ENCODE measurements at places on chromosomes 11 and 22. TPM values are rescaled to one million over a fixed set of nuclear protein-coding genes. Genes with fewer than 3 reads are reported as not detected.

Gene SLC22A9
- total RNA-seq: not detected

Gene OR10D3
- not detected for total RNA-seq

GRCh38 chr11:10778217-10778970, 27.3 kb downstream of the CTR9 start:
- ATAC-seq: peak; percentile 14

DNA sequence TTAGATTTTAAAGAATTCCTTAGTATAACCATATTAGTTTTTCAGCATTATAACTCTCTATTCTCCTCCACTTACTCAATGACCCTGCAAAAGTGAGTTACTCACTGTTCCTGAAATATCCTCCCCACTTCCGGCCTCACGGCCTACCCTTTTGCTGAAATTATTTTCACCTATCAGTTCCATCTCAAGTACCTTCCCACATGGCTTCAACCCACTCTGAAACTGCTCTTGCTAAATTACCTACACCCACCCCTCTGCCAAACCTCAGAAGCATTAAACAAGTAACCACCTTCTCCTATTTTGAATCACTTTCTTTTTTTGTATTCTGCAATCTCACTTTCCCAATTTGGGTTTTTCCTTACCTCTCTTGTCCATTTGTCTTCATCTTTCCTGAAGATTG, 37.7 kb downstream of the OR5P2 start:
- ATAC-seq: peak; percentile 42

- ATAC-seq: no peak
These were observed 46.2 kb upstream of the TSKU start for GRCh38 chr11:76736773-76737495.

DNA sequence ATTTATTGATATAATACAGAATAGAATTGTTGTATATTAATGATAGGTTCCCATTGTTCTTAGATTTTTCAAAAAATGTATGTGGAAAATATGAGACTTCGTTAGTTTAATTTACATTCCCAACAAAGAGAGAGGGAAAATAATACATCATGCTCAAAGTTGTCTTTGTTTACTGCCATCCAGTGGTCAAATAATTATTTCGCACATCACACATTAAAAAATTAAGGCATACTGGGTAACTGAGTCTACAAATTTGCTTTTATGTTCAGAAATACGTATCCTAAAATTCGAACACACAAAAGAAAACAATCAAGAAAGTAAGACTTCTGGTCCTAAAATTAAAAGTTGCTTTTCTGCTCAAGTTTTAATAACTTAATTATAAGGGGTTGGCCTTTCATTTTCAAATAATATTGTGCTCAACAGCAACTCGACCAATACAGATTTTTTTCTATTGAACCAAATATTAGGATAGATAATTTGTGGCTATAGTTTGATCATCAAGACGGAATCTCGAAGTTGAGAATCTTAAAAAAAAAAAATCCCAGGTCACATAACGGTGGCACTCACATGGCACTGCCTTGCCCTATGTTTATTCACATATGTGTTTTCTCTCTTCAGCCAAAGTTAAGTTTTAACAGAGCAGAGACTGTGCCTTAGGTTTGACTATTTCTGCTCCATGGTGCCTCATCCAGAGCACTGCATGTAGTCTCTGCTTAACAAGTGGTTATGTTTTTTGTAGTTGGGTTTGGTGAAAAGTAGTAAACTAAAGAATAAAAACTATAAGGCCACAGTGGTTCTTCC, 12.3 kb downstream of the PDGFD start:
- ATAC-seq: no peak

DNA sequence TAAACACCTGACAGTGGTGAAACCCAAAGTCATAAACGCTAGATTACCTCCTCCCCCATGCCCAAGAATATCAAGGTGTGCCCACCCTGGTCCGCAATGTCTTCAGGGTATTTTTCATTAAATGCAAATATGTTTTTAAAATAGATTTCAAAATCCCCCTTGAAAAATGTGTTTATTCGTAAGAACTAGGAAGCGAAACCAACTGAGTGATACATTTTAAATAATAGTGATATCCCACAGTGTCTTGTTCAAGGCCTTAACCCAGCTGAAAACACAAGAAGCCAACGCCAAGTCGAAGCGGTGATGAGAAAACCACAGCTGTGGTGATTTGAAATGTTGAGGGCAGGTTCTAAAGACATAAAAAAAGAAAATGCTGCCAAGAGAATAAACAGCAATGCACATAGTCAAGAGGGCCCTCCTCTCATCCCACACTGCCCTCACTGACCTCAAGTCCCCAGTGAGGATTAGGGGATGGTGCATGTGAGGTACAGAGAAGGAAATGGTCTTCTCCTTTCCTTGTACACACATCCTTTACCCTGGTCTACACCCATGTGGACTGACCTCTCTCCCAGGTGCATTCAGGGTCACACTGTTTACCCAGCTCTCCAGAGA, 25.5 kb downstream of the KCNJ1 start:
- no peak for ATAC-seq

DNA sequence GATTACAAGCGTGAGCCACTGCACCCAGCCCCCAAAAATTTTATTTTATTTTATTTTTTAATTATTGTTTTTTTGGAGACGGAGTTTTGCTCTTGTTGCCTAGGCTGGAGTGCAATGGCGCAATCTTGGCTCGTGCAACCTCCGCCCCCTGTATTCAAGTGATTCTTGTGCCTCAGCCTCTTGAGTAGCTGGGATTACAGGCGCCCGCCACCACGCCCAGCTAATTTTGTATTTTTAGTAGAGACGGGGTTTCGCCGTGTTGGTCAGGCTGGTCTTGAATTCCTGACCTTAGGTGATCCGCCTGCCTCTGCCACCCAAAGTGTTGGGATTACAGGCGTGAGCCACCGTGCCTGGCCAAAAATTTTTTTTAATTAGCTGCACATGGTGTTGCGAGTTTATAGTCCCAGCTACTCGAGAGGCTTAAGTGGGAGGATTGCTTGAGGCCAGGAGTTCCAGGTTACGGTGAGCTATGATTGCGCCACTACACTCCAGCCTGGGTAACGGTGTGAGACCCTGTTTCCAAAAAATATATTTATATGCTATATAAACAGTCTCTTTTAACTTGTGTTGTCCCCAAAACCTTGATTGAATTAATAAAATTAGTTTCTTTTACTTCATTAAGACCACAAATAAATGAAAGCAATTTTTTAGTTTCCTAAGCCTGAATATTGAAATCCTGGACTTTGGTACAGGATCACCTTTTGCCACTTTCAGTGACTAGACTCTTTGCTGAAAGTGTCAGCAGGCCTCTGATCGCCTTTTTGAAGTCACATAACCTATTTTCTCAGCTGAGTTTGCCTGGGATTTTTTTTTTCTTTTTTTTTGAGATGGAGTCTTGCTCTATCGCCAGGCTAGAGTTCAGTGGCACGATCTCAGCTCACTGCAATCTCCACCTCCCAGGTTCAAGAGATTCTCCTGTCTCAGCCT, 16.2 kb downstream of the ATG13 start:
- no peak for ATAC-seq

Data from activated T-helper 17 cell treated with anti-CD3 and anti-CD28 coated beads, Interleukin-2, amount 50 U/mL, for 72 hours (primary cell).